Hematopoietic multipotent progenitor cell (in vitro differentiated cells): ENCODE measurements at places on chromosomes 7 and 10.

DNA sequence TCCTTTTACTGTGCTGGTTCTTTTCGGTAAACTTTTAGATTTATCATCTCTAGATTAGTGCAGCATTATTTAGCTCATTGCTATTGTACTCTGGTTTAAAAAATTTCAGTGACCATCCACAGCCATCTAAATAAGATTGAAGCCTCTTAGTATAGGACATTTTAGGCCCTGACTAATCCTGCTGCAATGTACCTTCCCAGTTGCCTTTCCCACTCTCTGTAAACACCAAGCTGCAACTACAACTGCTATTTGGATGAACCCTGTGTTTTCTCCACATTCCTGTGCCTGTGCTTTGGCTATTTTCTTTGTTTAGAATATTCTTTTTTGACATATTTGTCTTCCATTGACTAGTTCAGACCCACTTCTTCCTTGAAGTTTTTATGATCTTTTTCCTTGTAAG is 314.6 kb downstream of the AUTS2 start:
- DNase-seq, result no peak

- no peak for DNase-seq
Observed at GRCh38 chr10:58457761-58458616, 54.7 kb upstream of the BICC1 start.

- DNase-seq, result no peak
Observed at GRCh38 chr7:127817466-127817865, 165.5 kb downstream of the SND1 start.

DNA sequence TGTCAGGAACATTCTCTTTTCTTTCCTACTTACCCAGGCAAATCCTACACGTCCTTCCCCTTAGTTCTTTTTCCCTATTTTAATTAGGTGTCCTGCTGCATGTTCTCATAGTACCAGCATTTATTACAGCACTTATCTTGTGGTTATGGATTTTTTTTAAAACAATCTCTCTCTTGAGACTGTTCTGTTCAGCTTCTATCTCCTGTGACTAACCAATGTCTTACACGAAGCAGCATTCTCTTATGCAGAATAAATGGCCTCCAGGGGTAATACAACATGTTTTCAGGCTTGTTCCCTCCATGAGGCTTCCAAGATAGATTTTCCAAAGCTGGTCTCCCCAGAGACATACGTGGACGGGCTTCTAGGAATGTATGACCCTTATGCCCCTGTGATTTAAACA is 1096.1 kb upstream of the CELF2 start:
- no peak for DNase-seq

- DNase-seq, result no peak
Observed at GRCh38 chr7:137828456-137828855, 18.3 kb downstream of the DGKI start.

DNA sequence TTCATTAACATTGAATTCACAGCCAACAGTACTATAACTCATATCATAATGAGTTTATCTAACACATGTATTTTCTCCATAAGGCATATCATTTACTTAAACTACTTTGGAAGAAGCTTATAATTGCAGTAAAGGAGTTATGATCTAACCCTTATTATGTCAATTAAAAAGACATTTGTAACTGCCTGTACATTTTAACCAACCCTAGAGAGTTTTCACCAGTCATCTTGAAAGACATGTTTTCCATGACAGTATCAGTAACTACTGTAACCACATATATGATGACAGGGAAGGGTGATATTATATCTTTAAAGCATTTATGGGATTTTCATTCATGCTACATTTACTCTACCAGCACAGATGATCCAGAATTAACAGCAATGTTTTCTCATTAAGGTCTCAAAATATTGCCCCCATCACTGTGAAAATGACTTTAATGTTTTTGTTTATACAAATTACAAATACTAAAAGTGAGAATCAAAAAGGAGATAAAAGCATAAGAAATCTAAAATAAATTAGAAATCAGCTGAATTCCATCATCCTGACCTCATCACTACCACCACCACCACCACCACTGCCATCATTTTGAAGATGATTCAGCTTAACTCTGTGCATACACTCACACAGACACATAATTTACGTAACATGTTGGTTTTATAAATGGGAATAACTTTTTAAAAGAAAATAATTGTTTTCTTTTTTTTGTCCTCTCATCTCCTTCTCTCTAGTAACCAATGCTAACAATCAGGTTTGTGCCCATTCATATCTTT is 53.6 kb downstream of the MKLN1 start:
- no peak for DNase-seq
